ENCODE measurements at places on chromosomes 13 and 19.
A peak's percentile ranks its signal among the peaks of the same experiment; 100 is the strongest.

DNA sequence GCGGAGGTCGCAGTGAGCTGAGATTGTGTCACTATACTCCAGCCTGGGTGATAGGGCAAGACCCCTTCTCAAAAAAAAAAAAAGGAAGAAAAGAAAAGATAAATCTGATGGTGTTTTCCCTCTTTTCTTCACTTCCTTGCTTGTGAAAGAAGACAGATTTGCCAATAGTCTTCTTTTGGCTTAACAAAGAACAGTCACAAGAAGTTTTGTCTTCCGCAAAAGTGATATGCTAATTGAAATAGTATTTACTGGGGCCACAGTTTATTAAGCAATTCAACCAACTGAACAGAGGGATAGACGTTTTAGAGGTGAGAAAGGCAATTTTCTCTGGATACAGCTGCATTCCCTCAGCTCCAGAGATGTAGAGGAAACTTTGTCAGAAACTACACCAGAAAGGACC lies 22.9 kb upstream of the PLAUR start:
- DNase-seq, result no peak

DNA sequence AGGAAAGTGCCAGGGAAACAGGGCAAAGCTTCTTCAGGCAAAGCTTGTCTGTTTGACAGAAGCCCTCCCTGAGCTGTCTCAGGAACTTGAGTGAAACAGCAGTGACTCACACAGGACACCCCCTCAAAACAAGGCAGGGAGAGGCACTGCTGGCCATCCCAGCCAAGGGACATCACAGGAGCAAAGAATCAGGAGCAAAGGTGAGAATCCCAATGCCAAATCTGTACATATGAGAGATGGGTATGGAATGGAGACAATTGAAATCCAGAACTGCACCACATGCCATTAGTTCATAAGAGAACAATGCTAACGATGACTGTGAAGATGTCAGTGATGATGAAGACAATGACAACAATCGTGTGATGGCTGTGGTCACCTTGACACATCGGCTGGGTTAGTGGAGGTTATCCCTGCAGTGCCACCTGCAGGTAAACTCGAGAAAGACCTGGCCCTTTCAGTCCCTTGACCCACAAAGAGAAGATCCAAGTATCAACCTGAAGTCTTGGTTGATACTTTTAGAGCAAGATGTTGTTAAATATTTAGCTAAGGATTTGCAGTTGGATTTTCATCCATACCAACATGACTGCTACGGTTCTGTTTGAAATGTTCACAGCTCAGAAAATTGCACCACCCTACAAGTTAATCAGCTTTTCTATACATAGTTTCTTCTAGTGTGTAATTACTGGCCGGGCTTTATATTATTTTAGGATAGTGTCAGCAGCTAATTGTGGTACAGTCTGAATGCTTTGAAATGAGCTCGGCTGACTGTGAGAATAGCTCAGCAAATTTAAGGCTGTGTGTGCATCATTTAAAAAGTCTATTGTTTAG lies 42.0 kb upstream of the IPO5 start:
- no peak for DNase-seq

- peak; percentile 85 for DNase-seq
Measured at GRCh38 chr19:44741841-44742329, 6.6 kb upstream of the BCL3 start.

GRCh38 chr13:94329277-94329676 lies 150.2 kb downstream of the DCT start:
- DNase-seq, result no peak

DNA sequence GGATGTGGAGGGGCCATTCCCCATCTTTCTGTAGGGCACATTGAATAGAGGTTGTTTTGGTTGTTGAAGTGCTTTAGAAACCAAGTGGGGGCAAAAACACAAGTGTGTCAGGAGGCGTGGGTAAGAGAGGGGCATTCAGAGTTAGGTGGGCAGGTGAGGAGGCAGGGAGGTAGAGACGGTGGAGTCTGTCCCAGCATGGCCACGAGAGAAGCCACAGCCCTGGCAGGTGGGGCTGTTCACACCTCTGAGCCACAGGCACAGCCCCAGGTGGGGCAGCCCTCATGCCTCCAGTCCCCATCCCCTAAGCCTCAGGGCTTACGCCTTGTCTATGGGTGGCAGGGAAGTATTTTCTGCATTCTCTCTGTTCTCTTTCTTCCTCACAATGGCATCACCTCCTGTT lies 43.7 kb downstream of the KCTD15 start:
- DNase-seq, result no peak

- DNase-seq, result no peak
Measured at GRCh38 chr19:33300894-33301143, 1.5 kb downstream of the CEBPA start.

DNA sequence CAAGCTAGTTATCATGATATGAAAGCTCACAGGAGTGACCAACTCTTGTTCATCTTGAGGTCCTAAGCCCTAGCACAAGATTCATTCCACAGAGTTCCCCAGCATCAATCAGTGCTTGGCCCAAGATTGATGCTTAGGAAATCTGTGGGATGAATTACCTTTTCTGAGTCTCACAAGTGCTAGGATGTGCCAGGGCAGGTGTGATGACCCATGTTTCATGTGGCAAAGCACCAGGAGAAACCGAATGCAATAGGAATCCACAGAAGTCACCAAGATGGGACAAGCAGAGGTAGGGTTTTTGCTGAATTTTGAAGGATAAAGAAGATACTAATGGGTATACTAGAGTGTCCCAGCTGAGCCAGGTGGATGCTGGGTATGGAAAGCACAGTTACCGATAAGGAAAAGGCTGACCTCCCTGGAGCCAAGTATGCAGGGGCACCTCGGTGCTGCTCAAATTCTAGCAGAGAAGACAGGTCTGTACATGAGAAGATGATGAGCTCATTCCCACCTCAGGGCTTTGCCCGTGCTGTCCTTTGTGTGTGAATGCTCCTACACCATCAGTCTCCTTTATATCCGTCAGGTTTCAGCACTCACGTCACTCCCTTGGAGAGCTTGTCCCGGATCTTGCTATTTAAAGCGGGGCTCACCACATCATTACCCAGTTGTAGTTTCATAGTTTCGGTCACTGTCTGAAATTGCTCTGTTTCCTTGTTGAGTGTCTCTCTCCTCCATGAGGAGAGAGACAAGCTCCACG lies 168.9 kb upstream of the TSC22D1 start:
- no peak for DNase-seq

DNA sequence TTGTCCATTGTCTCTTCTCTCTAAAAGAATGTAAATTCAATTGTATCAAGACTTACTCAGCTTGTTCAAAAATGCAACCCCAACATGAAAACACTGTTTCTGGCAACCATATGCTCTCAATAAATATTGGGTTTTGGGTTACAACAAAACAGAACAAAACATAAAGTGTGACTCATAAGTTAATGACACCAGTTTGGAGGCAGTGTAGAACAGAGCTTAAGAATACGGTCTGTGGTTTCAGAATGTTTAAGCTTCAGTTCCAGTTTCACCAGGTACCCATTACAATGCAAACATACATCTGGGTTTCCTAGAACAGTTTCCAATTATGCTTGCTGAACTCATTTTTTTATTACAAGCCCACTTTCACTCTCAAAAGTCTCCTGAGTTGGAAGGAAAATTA lies 285.8 kb upstream of the PCDH9 start:
- no peak for DNase-seq

GRCh38 chr13:35552172-35552844 lies 75.8 kb upstream of the MAB21L1 start:
- no peak for DNase-seq

- no peak for DNase-seq
Measured at GRCh38 chr13:108266321-108266990, 3.1 kb upstream of the TNFSF13B start.

DNA sequence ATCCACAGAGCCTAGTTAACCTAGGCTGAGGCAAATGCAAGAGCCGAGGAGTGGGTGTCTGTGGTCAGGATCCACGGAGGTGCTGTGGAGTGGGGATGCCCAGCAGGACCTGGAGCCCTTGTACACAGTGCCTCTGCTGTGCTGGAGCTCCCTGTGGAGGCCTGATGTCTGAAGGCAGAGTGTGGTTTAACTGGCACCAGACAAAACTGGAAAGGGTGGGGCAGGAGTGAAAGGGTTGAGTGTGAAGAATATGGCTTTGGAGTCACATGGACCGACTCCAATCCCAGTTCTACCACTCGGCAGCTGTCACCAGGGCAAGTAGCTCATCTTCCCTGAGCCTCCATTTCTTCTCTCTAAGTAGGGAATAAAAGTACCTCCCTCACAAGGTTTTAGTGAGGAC lies 60.3 kb upstream of the GPR12 start:
- DNase-seq, result no peak
